GM18507 (cell line): ENCODE measurements at places on chromosomes 7 and 10.

GRCh38 chr7:43602256-43602655, 19.3 kb downstream of the STK17A start:
- no peak for DNase-seq

- DNase-seq, result no peak
Measured at GRCh38 chr7:55019691-55020465, 1.1 kb downstream of the EGFR start.

- DNase-seq, result no peak
Measured at GRCh38 chr10:35463878-35464277, 127.6 kb downstream of the CCNY start.

DNA sequence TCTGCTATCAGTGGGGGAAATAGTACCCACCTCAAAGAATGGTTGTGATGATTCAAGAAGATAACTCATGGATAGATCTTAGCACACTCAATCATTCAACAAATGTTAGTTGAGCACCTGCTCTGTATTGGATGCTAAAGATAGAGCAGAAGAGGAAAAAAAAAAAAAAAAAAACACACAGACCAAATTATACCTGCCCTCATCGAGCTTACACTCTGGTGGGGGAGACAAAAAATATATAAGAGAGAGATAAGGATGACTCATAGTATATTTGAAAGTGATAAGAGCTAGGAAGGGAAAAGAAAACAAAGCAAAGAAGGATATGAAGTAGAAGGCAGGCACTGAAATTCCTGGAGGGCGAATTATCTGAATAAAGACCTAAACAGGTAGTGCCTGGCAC, 258.5 kb downstream of the SFMBT2 start:
- DNase-seq, result no peak

- no peak for DNase-seq
Measured at GRCh38 chr10:113434315-113434714, 118.5 kb upstream of the HABP2 start.

GRCh38 chr7:142303650-142304049, 45.8 kb upstream of the PRSS58 start:
- DNase-seq, result no peak

DNA sequence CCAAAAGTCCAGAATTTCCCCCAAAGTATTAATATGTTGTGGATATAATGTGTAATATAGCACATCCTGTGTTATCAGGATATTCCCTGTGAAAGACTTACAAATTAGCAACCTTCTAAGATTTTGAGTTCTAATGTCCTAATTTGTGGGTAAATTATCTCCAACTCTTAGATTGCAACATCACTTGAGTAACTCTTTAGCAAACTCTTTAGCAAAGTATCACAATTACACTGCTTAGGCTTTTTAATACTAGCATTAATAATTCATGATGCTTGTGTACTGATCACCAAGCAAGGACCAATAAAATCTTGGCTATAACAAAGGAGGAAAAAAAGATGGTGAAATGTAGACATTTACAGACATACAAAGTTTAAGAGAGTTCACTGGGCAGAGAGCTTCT, 27.7 kb downstream of the HIP1 start:
- DNase-seq, result no peak
